ENCODE measurements at places on chromosomes 13 and 19. TPM values are rescaled to one million over a fixed set of nuclear protein-coding genes. Genes with fewer than 3 reads are reported as not detected.

RNASEH2A gene
- total RNA-seq, result 26.9 TPM

ZNF490 gene
- 11.9 TPM for total RNA-seq

ANKLE1 gene
- 2.3 TPM for total RNA-seq

PLPPR2 gene
- total RNA-seq, result 13.7 TPM

DNA sequence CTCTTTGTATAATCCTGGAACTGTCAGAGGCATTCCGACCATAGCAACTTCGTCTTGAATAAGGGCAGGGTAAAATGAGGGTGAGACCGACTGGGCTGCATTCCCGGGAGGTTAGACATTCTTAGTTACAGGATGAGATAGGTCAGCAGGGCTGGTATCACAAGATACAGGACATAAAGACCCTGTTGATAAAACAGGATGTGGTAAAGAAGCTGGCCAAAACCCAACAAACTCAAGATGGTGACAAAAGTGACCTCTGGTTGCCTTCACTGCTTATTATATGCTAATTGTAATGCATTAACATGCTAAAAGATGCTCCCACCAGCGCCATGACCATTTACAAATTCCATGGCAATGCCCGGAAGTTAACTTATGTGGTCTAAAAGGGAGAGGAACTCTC is 27.7 kb upstream of the MBNL2 start:
- DNase-seq, result no peak

DNA sequence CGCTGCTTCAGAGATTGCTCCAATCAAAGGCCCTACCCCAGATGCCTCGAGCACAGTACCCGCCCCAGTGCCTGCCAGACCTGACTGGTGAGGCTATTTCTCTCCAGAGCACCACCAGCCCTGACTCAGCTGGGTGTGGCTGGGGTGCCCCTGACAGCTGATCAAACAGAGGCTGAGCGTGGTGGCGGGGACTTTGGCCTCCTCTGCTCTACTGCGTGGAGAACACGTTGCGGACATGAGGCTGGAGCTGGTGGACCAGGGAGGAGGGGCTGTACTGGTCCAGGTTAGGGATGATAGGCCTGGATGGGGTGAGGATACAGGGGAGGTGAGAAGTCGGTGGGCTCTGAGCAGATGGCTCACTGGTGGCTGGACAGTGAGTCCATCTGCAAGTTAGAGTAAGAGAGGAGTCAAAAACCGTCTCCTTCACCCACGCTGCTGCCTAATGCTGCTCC is 3.5 kb upstream of the DOCK6 start:
- DNase-seq, result no peak

DNA sequence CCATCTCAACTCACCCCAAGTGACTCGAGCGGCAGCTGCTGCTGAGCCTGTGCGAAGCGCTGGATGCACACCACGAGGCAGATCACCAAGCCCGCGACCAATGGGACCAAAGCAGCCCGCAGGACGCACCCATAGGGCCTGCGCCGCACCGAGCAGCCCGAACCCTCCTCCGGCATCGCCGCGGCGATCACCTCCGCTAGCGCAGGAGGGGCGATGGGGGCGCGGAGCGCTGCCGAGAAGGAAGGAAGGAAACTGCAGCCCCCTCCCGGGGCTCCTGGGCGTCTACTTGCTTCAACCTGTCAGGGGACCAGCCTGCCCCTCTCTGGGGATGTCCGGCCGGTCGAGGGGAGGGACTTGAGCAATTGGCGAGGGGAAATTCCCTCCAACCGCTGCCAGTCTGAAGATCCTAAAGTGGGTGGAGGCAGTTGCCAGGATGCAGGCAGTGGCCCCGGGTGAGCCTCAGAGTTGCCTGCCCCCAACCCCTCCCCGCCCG is at the start of gene CD70:
TSS of gene CD70 (minus strand) at position 324 of the 493 bp plus-strand sequence. CDS start at position 176, 148 bp downstream.
- peak; percentile 19 for DNase-seq

GRCh38 chr13:84810781-84811180 is 928.5 kb upstream of the SLITRK1 start:
- no peak for DNase-seq

DNA sequence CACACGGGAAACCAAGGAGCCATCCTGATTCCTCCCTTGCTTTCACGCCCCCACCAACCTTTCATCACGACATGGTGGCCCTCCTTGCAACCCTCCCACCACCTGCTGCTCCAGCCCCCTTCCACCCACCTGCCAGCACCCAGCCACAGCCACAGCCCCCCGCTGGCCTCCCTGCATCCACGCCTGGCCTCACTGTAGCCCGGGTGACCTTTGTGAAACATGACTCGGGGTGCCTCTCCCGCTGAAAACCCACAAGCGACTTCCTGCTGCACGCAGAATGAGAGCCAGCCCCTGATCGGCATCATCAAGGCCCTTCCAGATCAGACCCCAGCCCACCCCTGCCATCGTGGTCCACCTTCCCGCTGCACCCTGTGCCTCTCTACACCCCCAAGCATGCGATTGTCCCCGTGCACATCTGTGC is 14.9 kb downstream of the POP4 start:
- DNase-seq, result no peak

DNA sequence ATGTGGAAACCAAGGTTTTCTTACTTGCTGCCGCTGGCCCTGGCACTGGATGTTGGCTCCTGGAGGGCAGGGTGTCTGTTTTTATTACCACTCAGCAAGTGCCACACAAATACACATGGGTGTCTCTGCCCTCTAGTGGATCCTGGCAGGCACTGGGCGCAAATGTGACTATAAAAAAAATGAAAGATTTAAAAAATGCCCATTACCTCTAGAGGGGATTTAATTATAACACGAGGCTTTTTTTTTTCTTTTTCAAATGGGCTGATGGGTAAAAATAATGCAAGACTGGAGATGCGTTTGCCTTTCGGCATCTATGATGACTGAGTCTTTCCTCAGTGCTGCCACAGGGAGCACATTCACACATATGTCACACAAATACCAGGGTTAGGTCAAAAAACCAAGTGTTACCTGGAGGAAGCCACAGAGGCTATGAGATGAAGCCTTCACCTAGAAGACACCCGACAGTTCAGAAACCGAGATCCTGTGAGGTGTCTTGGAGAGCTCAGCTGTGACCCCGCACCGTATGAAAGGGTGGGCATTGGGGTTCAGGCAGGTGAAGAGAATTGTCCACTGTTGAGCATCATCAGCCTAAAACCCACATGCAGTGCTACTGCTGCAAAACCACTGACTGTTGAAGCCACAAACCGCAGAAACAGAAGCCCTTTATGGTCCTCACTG is 25.7 kb downstream of the CHAMP1 start:
- no peak for DNase-seq

- no peak for DNase-seq
Measured at GRCh38 chr13:37616131-37616530, 17.6 kb upstream of the POSTN start.
